ENCODE measurements at places on chromosomes 16 and 17. TPM values are rescaled to one million over a fixed set of nuclear protein-coding genes. Genes with fewer than 3 reads are reported as not detected.

FOXC2 gene
- not detected for total RNA-seq

PPP1R27 gene
- total RNA-seq: not detected

MFAP4 gene
- total RNA-seq: not detected

CCR7 gene
- 220 TPM for total RNA-seq

FOXN1 gene
- not detected for total RNA-seq

AGRP gene
- total RNA-seq: not detected

CDH13 gene
- total RNA-seq: not detected

SPATA32 gene
- 0.28 TPM for total RNA-seq

CD300E gene
- not detected for total RNA-seq

STH gene
- total RNA-seq: not detected

DNA sequence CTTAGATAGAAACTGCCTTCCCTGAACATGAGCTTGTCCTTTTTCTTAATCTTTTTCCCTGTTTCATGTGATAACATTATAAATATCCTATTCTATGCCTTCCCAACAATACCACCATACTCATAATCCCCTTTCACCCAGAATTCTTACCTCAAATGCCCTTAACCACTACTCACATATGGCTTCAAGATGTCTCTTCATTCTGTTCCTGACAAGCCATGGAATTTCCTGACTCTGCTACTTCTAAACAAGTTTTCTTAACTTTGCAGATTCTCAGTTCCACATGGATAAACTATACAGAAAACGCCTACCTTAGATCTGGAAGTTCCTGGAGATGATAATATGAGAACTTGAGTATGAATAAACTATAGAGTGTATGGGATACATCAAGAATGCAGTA is 1217.8 kb downstream of the CDH8 start:
- no peak overlapping the region for H3K4me3 ChIP-seq
- no peak for DNase-seq
- H3K4me1 ChIP-seq: no peaks in the 10 kb centered on the region
- H3K27ac ChIP-seq: no peak overlapping the region
- no peaks in the 10 kb centered on the region for H3K27me3 ChIP-seq

DNA sequence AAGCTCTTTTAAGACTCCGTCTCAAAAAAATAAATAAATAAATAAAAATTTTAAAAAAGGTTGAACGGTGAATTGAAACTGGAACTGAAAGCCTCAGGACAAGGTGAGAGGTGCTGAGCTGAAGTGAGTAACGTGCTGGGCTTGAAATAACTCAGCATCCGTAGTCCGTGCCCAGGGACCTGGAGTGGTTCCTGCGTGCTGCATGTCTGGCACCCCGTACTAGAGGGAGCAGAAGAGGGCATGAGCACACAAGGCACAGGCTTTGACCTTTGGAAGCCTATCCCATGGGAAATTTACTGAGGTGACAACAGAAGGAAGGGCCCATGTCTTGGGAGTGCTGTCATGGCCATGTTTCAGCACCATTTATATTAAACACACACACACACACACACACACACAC is 4.5 kb upstream of the MEIOB start:
- no peaks in the 10 kb centered on the region for H3K36me3 ChIP-seq
- H3K27ac ChIP-seq: no peak overlapping the region
- peaks cover 29% of the 10 kb centered on the region for H3K27me3 ChIP-seq
- no peak for DNase-seq

GRCh38 chr16:74199066-74199841 is 97.4 kb upstream of the PSMD7 start:
- H3K36me3 ChIP-seq: no peaks in the 10 kb centered on the region
- DNase-seq: no peak
- H3K4me1 ChIP-seq: no peaks in the 10 kb centered on the region

GRCh38 chr16:72807245-72807644 is 240.7 kb downstream of the ZFHX3 start:
- H3K4me3 ChIP-seq: no peak overlapping the region
- no peak for DNase-seq
- H3K4me1 ChIP-seq: no peaks in the 10 kb centered on the region
- H3K27ac ChIP-seq: no peak overlapping the region
- no peaks in the 10 kb centered on the region for H3K27me3 ChIP-seq
- H3K36me3 ChIP-seq: no peaks in the 10 kb centered on the region

DNA sequence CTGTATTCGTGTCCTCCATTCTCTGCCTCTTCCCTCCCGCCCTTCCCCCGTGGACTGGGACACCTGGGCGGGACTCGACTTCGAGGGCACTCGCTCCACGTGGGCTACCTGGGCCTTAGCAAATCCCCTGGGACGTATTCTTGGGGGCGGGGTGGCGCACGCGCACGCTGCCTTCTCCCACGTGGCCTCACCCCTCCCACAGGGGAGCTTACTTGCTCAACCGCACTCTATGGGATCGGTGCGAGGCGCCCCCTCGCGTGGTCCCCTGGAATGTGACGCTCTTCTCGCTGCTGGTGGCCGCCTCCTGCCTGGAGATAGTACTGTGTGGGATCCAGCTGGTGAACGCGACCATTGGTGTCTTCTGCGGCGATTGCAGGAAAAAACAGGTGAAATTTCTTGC is 3.5 kb downstream of the VMO1 start:
- no peaks in the 10 kb centered on the region for H3K36me3 ChIP-seq
- no peak overlapping the region for H3K27ac ChIP-seq
- H3K4me3 ChIP-seq: no peak overlapping the region

GRCh38 chr16:82793528-82794245 is 166.9 kb downstream of the CDH13 start:
- H3K4me1 ChIP-seq: no peaks in the 10 kb centered on the region
- H3K27me3 ChIP-seq: no peaks in the 10 kb centered on the region
- no peak for DNase-seq
- H3K27ac ChIP-seq: no peak overlapping the region
- H3K36me3 ChIP-seq: no peaks in the 10 kb centered on the region

GRCh38 chr16:48117217-48118105 is 38.3 kb downstream of the ABCC12 start:
- H3K4me3 ChIP-seq: no peak overlapping the region
- no peak overlapping the region for H3K27ac ChIP-seq
- no peaks in the 10 kb centered on the region for H3K36me3 ChIP-seq
- H3K27me3 ChIP-seq: no peaks in the 10 kb centered on the region
- H3K4me1 ChIP-seq: peaks cover 6% of the 10 kb centered on the region

GRCh38 chr17:22692806-22693171 is 1000.5 kb downstream of the KCNJ18 start:
- H3K27me3 ChIP-seq: no peaks in the 10 kb centered on the region
- H3K36me3 ChIP-seq: no peaks in the 10 kb centered on the region
- DNase-seq: no peak
- H3K4me3 ChIP-seq: no peak overlapping the region

DNA sequence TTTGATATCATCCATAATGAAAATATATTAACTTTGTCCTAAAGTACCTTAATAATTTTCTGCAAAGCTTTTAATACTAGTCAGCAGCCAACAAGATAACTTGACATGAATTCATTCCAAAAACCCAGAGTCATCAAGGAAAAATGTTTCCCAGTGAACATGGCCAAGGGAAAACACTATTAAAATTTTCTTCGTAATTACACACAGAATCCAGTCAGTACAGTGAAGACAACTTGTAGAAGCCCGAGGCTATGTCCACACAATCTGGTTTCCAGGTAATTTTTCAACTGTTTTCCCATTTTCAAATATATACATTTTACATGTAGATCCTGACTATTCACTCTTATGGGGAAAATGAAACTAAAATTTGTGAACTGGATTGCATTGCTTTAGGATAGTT is 600.9 kb downstream of the CDH8 start:
- H3K4me1 ChIP-seq: no peaks in the 10 kb centered on the region
- H3K4me3 ChIP-seq: no peak overlapping the region
- no peak for DNase-seq
- H3K27me3 ChIP-seq: no peaks in the 10 kb centered on the region
- H3K27ac ChIP-seq: no peak overlapping the region

- no peak overlapping the region for H3K4me3 ChIP-seq
- H3K4me1 ChIP-seq: peaks cover 31% of the 10 kb centered on the region
- peaks cover 3% of the 10 kb centered on the region for H3K27me3 ChIP-seq
- DNase-seq: no peak
- H3K27ac ChIP-seq: no peak overlapping the region
- no peaks in the 10 kb centered on the region for H3K36me3 ChIP-seq
These were observed 2.4 kb upstream of the ACSF2 start for GRCh38 chr17:50423553-50424159.

GRCh38 chr17:58308985-58309917 is 19.3 kb downstream of the TSPOAP1 start:
- no peak overlapping the region for H3K27ac ChIP-seq
- H3K36me3 ChIP-seq: peaks cover 25% of the 10 kb centered on the region
- peak; percentile 56 for DNase-seq

- peaks cover 41% of the 10 kb centered on the region for H3K36me3 ChIP-seq
- H3K4me3 ChIP-seq: peak overlapping the region; percentile 98
- DNase-seq: peak; percentile 82
- H3K27me3 ChIP-seq: no peaks in the 10 kb centered on the region
These were observed 17.0 kb downstream of the PRCD start for GRCh38 chr17:76556765-76557367.

DNA sequence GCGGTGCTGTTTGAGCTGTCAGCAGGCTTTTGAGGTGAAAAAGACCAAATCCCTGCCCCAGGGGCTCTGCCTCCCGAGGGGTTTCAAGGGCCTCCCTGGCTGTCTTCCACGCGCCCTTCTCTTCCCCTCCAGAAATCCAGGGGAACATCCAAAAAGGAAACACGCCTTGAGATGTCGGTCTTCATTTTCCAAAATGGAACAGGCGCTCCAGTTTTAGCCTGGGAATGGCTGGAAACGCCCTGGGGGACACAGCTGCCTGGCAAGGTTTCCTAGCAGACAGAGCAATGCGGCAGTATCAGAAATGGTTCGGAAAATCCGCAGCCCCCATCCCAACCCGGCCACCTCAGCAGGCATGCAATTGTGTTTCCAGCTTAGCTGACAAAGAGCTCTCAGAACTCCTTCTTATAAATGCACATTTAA is 16.6 kb upstream of the LITAF start:
- no peaks in the 10 kb centered on the region for H3K4me1 ChIP-seq
- no peak overlapping the region for H3K4me3 ChIP-seq
- peaks cover 11% of the 10 kb centered on the region for H3K27me3 ChIP-seq
- no peaks in the 10 kb centered on the region for H3K36me3 ChIP-seq
- no peak for DNase-seq

GRCh38 chr17:15267996-15268395 is 2.9 kb upstream of the PMP22 start:
- peaks cover 8% of the 10 kb centered on the region for H3K4me1 ChIP-seq
- no peak overlapping the region for H3K4me3 ChIP-seq
- H3K27ac ChIP-seq: no peak overlapping the region
- no peaks in the 10 kb centered on the region for H3K36me3 ChIP-seq
- DNase-seq: no peak

- peaks cover 7% of the 10 kb centered on the region for H3K4me1 ChIP-seq
- H3K4me3 ChIP-seq: no peak overlapping the region
- no peak for DNase-seq
- H3K36me3 ChIP-seq: no peaks in the 10 kb centered on the region
- H3K27ac ChIP-seq: no peak overlapping the region
- peaks cover 23% of the 10 kb centered on the region for H3K27me3 ChIP-seq
These were observed 66.7 kb downstream of the MMD start for GRCh38 chr17:55354941-55355340.

GRCh38 chr16:27199736-27200135 is 3.6 kb upstream of the KDM8 start:
- DNase-seq: peak; percentile 86
- H3K4me3 ChIP-seq: peak overlapping the region; percentile 72
- peaks cover 2% of the 10 kb centered on the region for H3K27me3 ChIP-seq

GRCh38 chr17:48575673-48576478 is 2.3 kb downstream of the HOXB4 start:
- H3K36me3 ChIP-seq: peaks cover 7% of the 10 kb centered on the region
- peak; percentile 70 for DNase-seq
- peak overlapping the region; percentile 18 for H3K27ac ChIP-seq
- H3K4me3 ChIP-seq: peak overlapping the region; percentile 60
- peaks cover 43% of the 10 kb centered on the region for H3K4me1 ChIP-seq
- peaks cover 19% of the 10 kb centered on the region for H3K27me3 ChIP-seq

DNA sequence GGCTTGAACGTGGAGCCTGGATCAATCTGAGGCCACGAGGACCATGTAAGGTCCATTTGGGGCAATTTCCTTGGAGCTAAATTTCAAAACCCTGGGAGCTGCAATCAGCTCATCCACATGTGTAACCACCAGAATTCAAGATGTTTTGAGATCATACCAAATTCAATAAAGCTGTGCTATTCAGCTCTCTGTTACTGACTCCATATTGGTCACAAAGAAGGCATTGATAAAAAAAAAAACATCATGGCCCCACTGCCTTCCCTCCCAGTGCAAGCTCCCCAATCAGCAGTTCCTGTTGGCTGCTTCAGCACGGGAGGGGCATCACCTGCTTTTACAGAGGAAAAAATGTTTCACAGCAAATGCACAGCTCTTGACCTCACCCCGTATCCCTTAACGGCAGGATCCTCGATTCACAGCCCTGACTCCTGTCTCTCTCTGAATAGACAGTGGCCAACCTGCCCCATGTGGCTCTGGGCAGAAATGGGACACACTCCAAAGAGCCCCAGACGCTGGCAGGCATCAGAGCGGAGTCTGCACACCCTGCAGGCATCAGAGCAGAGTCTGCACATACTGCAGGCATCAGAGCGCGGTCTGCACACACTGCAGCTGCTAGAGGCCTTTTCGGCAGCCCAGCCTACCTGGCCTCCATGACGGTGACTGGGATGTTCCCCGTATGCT is 37.1 kb downstream of the FANCA start:
- H3K4me1 ChIP-seq: peaks cover under 1% of the 10 kb centered on the region
- no peak overlapping the region for H3K4me3 ChIP-seq
- no peaks in the 10 kb centered on the region for H3K27me3 ChIP-seq
- H3K36me3 ChIP-seq: peaks cover 40% of the 10 kb centered on the region

DNA sequence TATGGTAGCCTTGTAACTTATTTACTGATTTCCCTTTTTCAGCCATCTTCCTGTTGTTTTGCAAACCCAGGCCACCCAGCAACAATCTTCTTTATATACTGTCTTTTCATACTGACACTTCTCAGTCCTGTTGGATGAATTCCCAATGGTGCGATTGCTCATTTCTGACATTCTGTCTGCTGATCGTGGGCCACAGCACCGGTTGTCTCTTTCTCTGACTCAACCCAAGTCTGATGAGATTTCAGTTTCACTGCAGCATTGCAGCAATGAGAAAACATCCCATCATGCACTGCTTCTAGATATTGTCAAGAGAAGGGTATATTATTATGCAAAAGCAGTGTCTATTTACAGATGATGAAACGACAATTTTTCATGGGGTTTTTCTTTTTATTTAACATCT is 349.2 kb upstream of the HSBP1 start:
- DNase-seq: no peak
- H3K36me3 ChIP-seq: no peaks in the 10 kb centered on the region
- H3K4me1 ChIP-seq: no peaks in the 10 kb centered on the region
- no peak overlapping the region for H3K4me3 ChIP-seq
- H3K27me3 ChIP-seq: no peaks in the 10 kb centered on the region

DNA sequence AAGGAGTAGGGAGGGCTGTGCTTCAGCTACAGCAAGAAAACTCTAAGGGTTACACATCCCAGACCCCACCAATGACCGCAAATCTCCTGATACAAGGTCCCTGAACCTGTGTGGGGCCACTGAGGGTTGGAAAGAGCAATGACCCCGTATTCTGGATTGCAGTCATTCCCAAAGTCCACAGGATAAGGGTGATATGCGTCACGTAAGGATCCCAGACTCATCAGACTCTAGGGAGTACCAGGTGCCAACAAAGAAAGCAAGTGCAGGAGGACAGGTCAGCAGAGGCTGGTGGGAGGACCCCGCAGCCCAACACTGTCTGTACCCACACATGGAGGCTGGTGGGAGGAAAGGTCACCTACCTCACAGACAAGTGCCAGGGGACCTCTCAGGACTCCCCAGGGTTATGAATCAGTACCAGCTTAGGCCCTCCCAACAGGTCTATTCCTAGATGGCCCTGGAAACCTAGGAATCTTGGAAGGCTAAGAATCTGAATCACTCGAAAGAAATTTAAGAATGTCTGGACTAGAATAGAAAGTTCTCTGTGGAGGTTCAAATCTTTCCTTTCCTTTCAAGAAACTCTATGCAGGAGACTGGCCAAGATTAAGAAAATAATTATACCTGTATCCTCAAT is 16.2 kb downstream of the PITPNA start:
- peaks cover 43% of the 10 kb centered on the region for H3K36me3 ChIP-seq
- H3K27me3 ChIP-seq: no peaks in the 10 kb centered on the region
- H3K27ac ChIP-seq: no peak overlapping the region
- no peaks in the 10 kb centered on the region for H3K4me1 ChIP-seq
